Activated naive CD8-positive, alpha-beta T cell treated with anti-CD3 and anti-CD28 coated beads, Interleukin-2, amount 50 U/mL, for 24 hours (primary cell): ENCODE measurements at places on chromosomes 4 and X.

- no peak for DNase-seq
Measured at GRCh38 chr4:7156761-7157488, 35.4 kb upstream of the SORCS2 start.

DNA sequence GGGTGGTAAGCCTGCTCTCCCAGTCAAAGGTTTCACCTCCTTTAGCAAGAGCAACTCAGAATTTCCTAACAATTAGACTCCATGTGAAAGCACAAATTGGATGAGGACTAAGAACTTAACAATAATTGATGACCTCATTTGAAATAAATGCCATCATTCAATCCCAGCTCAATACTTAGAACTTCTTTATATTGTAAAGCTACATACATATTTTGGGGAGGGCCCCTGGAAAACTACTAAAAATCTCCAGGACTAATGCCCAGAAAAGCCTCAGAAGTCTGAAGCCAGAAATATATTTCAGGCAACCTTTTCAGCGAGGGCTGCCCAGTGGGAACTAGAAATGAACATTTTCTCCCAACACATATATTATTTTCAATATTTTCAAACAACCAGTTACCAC lies 38.1 kb downstream of the AMOT start:
- no peak for DNase-seq

DNA sequence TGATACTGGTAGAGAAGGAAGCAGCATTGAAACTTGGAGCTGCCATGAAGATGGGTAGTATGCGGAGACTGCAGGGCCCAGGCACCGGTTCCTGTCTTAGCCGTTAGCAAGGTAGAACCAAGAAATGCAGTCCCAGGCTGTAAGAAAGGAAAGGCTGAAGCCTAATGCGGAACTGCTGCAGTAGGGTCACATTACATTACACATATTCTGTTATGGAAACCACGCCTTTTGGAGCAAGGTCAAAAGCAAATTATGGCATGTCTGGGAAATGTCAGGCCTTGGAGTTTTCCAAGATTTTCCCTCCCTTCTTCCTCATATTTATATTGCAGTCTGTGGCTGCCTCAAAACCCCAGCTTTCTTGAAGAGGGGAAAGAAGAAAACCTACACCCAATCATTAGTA lies 204.8 kb upstream of the RASGEF1B start:
- DNase-seq: no peak

- DNase-seq: no peak
Measured at GRCh38 chr4:27577951-27578350, 717.3 kb downstream of the STIM2 start.

- DNase-seq: no peak
Measured at GRCh38 chr4:102022343-102022742, 231.8 kb downstream of the BANK1 start.

GRCh38 chrX:132692066-132692465 lies 203.2 kb upstream of the MBNL3 start:
- no peak for DNase-seq

DNA sequence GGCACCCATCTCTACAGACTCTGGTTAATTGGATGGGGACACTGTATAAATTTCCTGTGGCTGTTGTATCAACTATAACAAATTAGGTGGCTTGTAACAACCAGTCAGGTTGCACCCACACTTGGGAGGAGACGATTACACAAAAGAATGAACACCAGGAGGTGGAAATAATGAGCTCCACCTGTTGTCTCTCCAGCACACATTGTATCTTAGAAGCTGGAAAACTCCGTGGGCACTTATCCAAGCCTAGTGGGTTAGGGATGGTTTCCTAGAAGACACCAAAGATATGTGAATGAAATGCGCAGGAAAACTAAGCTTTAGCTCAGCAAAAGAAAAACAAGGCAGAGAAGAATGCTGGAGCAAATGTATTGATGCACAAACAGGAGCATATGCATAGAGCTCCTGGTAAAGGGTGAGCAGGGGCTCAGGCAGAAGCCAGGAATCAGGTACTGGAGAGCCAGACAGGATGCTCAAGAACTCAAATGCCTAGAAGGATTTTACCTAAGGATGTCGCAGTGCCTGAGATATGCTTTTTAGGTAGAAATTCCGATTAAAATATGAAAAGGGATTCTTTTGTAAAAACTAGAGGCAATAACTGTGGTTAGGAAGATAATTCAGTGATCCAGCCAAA lies 111.7 kb downstream of the GALNTL6 start:
- DNase-seq: no peak

DNA sequence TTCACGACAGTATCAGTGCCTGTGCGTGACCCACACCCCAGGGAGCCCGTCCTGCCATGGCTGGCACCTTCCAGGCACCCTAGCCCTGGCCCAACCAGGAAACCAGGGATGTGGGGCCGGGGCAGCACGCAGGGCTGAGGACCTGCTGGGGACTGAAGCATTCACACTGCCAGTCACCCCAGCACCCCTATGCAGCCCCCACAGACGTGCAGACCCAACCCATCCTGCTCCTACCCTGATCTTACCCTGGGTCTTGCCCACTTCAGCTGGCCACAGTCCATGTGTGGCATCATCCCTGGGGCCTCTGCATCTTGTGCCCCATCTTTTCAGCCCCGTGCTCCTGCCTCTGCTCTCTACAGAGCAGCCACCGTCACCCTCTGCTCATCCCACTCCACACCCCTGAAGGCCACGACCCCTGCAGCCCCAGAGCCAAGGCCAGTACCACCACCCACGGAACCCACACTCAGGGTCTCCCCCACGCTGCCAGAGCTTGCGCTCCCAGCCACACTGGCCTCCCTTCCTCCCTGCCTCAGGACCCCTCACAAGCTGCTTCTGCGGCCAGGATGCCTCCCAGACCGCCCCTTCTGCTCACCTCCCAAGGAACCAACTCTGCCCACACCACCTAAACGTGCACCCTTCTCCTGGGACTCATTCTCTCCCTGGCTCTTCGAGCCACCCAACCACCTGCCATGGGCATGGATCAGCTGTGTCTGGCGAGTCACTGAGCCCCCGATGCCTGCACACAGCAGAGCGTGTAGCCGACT lies 25.6 kb downstream of the GAK start:
- no peak for DNase-seq

DNA sequence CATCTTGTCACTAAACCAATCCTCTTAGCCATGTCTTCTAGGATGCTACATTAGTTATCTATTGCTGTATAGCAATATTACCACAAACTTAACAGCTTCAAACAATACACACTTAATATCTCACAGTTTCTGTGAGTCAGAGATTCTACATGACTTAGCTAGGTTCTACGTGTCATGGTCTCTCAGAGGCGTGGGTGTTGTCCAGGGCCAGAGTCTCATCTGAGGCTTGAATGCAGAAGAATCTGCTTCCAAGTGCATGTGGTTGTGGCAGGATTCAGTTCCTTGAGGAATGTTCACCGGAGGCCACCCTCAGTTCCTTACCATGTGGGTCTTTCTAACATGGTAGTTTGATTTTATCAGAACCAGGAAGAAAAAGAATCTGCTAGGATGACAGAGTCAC lies 26.4 kb downstream of the PPP1R2C start:
- DNase-seq: no peak

- no peak for DNase-seq
Measured at GRCh38 chr4:70179811-70180210, 15.7 kb upstream of the ODAM start.

- no peak for DNase-seq
Measured at GRCh38 chr4:108906866-108907367, 144.1 kb upstream of the ETNPPL start.

- DNase-seq: no peak
Measured at GRCh38 chrX:70132224-70132623, 1.0 kb upstream of the IGBP1 start.

DNA sequence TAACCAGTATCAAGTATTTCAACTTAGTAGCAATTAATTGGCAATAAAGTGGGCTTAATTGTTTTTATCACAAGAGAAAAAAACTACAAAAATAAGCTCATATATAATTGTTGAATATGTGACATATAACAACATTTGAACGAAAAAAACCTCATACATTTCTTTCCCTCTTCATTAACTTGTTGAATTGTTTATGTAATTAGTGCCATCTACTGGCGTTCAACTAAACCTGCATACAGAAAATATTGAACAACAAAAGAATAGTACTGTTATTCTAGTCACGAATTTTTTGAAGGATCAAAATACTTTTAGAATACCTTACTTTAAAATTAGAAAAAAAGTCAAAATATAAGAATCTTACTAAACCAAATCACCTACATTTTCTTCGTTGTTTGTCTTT lies 586.5 kb upstream of the FTHL17 start:
- no peak for DNase-seq

GRCh38 chr4:86421461-86421860 lies 61.6 kb upstream of the MAPK10 start:
- DNase-seq: no peak

GRCh38 chr4:168960716-168961115 lies 49.3 kb downstream of the CBR4 start:
- no peak for DNase-seq

DNA sequence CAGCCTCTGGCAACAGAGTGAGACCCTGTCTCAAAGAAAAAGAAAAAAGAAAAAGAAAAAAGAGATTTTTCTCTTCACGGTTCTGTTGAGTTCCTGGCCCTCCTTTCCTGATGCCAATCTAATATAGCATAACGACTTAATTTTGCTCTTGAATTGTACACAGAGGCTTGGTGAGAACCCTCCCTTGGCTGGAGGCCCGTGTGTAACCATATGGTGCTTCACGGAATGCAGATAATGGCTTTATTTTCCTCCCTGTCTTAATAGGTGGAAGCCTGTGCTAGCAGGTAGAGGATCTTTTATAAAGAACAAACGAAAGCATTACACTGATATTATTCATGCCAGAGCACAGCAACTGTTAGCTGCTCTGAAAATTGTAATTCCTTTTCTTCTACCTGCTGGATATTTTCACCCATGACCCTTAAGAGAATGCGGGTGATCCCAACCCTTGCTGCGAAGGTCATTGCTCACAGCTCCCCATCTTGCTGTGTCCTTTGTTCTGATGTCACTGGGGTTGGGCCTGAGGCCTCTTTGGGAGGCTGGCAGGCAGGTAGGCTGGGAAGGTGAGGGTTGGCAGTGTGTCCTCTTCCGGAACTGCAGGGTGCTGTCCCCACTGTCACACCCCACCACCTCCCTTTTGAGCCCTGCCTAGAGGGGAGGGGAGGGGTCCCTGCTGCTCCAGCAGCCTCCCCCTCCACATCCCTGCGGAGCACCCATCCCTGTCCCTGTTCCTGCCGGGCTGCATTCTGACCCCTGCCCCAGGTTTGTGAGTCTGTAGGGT lies 83.8 kb upstream of the STOX2 start:
- no peak for DNase-seq

DNA sequence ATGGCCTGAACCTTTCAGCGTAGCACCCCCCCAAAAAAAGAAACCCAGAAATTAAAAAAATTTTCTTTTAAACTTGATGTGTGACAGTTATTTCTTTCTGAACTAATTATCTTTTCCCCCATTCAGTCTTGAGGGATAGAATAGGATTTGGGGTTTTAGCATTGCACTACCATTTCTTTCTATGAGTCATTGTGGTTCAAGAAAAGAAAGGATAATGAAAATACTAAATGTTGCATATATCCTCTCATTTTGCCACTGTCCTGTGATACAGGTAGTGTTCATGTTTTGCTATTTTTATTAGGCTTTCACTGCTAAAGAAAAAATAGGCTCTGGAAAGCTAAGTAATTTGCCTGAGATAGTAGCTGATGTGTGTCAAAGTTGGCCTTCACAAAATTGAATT lies 39.4 kb upstream of the DCK start:
- DNase-seq: no peak

DNA sequence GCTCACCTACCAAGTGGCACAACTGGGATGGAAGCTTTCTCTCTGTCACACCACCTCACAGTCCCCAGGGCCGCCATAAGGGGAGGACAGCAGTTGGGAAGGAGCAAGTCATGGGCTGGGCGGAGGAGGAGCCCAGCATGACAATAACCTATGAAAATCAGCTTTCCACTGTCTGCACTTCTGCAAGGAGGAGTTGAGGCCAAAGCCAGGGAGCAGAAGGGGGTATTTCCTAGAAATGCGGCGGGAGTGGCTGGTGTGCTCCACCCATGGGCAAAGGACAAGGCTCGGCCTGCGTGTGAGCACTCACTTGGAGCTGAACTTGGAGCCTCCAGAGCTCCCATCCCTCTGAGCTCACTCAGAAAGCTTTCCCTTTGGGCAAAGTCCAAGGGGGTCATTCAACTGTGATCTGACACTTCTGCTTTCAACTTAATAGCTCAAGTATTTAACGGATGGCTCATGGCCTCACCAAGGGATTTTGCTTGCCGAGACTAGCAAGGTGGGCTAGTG lies 18.5 kb downstream of the APLN start:
- no peak for DNase-seq

GRCh38 chr4:79455216-79455615 lies 47.2 kb upstream of the GK2 start:
- DNase-seq: no peak

- DNase-seq: no peak
Measured at GRCh38 chr4:77493120-77493752, 112.4 kb upstream of the CXCL13 start.

GRCh38 chrX:130106071-130106470 lies 4.2 kb downstream of the ELF4 start:
- no peak for DNase-seq

DNA sequence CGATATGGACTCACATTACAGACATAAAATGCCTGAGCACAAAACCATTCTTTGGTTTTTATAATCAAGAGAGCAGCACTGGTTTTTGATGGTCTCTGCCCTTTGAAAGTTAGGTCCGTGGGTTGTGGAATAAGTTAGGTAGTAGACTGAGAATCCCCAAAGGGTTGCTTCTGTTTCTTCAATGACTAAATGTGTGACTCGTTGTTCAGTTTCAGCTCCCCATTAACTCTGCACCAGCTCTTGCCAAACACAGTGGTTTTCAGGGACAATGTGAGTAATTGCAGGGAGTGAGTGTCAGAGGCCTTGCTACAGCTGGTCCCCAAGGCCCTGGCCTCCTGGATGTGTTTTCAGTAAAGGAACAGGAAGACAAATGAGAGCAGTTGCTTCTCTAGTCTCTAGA lies 24.8 kb downstream of the SMIM20 start:
- DNase-seq: peak; percentile 47

DNA sequence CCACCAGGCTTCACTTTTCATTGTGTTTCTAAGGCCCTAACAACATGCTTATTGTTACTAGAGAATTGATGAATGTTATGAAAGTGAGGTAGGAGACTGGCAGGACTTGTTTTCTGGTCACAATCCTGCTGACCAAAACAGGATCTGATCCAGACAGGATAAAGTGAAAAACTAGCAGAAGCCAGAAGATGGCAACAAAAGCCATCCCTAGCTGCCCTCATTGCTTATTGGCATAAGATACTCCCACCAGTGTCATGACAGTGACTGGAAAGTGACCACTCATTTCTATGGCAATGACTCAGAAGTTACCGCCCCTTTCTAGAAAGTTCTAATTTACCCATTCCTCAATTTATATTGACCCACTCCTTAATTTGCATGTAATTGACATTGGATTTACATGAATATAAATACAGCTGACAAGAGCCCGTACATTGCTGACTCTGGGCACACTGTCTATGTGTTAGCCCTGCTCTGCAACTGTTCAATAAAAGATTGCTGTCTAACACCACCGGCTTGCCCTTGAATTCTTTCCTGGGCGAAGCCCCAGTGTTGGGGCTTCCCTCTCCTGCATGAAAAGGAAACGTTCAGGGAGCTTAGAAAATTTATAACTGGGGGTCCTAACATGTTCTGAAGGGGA lies 30.0 kb upstream of the FGG start:
- no peak for DNase-seq
